ENCODE measurements at places on chromosomes 12 and 14.

GRCh38 chr12:107007411-107007810, 20.5 kb upstream of the MTERF2 start:
- no peak for DNase-seq

GRCh38 chr12:67426067-67426466, 156.9 kb downstream of the CAND1 start:
- peak; percentile 61 for DNase-seq

DNA sequence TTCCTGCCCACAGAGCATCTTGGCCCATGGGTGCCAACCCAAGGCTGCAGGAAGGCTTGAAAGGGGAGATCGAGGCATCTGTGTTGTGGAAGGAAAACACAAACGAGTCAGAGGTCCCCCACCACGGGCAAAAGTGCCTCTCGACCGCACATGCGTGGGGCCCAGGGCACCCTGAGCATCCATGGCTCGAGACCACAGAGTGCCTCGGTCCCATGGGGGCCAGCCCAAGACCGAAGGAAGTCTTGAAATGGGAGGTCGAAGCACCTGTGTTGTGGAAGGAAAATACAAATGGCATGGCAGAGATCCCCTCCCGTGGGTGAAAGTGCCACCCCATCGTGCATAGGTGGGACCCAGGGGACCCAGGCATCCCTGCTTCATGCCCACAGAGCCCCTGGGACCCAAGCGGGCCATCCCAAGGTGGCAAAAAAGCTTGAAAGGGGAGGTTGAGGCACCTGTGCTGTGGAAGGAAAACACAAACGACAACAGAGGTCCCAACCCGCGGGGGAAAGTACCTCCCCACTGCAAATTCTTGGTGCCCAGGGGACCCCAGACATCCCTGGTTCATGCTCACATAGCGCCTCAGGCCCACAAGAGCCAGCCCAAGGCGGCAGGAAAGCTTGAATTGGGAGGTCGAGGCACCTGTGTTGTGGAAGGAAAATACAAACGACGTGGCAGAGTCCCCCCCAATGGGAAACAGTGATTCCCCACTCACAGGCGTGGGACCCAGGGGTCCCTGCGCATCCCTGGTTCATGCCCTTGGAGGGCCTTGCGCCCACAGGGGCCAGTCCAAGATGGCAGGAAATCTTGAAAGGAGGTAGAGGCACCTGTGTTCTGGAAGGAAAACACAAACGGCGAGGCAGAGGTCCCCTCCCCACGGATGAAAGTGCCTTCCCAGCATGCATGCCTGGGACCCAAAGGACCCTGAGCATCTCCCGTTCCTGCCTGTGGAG, 373.0 kb downstream of the ALG10 start:
- DNase-seq: no peak

GRCh38 chr12:113457185-113457584, 14.5 kb downstream of the LHX5 start:
- no peak for DNase-seq

- no peak for DNase-seq
Observed at GRCh38 chr12:62401631-62402030, 65.0 kb upstream of the MON2 start.

GRCh38 chr14:104650057-104650980, 39.1 kb upstream of the INF2 start:
- DNase-seq: peak; percentile 41

GRCh38 chr12:105267711-105268110, 31.7 kb upstream of the APPL2 start:
- DNase-seq: no peak

DNA sequence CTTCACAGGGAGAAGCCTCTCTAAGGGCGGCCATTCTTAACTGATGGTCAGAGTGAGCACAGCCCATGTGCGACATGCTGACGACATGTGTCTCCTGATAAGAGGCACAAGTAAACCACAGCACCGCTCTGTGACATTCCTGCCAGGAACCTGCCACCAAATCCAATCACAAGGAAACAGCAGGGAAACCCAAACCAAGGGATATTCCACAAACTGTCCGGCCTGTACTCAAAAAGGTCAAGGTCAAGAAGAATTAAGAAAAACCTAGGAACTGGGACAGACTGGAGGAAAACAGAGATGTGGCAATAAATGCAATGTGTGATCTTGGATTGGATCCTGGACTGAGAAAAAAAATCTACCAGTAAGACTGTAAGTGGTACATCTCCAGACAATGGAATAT, 91.9 kb downstream of the SYNE3 start:
- peak; percentile 74 for DNase-seq

DNA sequence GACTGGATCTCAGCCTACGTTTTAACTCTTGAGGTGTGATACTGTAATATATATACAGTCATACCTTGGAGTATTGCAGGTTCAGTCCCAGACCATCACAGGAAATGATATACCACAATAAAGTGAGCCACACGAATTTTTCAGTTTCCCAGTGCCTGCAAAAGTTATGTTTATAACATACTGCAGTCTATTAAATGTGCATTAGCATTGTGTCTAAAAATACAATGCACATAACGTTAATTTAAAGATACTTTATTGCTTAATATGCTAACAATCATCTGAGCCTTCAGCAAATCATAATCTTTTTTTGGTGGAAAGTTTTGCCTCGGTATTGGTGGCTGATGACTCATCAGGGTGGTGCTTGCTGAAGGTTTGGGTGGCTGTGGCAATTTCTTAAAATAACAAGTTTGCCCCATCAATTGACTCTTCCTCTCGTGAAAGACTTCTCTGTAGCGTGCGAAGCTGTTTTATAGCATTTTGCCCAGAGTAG, 18.9 kb downstream of the PYROXD1 start:
- no peak for DNase-seq

DNA sequence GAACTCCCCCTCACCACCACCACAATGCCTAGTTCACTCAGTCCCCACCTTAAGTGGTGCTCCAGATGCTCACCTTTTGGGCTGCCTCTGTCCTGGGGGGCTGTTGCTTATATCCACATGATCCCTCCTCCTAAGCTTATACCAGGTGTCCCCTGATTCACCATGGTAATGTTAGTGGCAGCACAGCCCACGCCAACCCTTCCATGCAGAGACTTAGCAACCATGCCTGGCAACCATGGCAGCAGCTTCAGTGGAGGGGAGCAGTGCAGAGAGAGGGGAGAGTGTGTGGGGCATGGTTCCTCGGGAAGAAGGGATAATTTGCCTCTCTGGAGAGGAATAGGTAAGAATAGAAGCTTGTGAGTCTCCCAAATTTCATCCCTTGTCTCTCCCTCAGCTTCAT, 1.2 kb upstream of the DDN start:
- no peak for DNase-seq

- DNase-seq: no peak
Observed at GRCh38 chr12:105575235-105575634, 244.7 kb downstream of the C12orf75 start.

DNA sequence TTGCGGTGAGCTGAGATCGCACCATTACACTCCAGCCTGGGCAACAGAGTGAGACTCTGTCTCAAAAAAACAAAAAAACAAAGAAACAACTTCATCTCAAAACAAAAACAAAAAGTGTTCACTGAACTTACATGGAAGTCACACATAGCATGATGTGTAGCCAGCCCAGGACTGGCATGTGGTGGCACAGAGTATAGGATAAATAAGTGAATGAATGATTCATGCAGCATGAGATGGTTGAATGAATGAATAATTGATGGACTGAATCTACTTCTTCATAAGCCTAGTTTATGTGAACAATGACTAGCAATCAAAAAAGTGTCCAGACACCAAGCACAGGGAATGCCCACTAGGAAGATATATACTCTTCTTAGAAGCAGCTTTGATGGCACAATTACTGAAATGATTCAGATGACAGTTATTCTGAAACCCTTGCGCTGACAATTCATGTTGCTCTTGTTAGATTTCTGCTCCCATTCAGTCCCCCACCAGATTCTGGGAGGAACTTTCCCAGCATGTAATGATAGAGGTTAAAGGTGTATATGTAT, 31.6 kb upstream of the SERPINA6 start:
- DNase-seq: no peak

DNA sequence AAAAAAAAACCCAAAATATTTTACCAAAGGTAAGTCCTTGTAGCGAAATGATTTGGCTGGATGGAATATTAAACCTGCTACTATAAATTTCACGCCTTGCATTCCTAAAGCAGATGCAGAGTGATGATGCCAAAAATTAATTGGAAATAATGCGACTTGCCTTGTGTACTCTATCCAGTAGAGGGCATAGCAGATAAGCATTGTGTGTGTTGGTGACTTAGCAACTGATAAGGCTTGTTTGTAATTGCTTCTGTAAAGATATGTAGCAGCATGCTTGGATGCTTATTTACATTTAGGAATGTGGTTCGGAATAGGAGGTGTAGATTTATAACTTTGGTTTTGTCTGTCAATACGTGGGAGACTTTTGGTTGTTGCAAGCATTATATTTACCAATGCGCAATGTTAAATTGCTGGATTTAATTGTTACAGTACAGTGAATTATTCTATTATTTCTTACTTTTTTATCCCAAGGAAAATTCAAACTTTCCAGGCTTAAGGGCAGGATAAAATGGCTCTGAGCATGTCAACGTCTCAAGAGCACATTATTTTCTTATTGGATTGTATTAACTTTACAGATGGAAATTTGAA, 80.5 kb downstream of the TMEM260 start:
- DNase-seq: peak; percentile 55

GRCh38 chr12:108820707-108821406, 36.5 kb downstream of the SSH1 start:
- no peak for DNase-seq

DNA sequence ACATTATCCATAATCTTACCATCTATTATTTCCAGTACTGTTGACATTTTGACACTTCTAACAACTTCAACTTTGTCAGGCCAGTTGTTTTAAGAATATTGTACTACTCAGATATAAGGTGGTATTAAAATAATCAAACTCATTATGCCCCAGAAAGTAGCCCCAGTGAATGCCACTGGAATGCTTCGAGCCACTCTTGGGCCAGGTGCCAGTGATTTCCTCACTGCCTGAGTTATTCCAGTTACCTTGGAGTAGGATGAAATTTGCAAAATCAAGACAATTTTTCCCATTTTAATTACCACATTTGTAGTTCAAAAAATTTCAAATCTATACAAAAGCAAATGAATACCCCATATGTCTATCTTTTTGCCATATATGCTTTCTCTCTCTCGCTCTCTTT, 9.2 kb downstream of the CIPC start:
- DNase-seq: no peak

DNA sequence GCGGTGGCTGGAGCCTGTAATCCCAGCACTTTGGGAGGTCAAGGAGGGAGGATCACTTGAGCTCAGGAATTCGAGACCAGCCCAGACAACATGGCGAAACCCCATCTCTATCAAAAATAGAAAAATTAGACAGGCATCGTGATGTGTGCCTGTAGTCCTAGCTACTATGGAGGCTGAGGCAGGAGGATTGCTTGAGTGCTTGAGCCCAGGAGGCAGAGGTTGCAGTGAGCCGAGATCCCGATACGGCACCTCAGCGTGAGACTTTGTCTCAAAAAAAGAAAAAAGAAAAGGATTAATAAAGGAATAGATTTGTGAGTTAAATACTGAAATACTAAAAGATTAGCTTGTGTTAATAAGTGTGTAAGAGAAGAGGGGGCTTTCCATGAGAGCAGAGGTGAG, 29.4 kb downstream of the RPGRIP1 start:
- no peak for DNase-seq

- DNase-seq: no peak
Observed at GRCh38 chr14:89955022-89955744, 544 bp upstream of the TDP1 start.

- DNase-seq: peak; percentile 43
Observed at GRCh38 chr14:24392325-24393091, 6.3 kb upstream of the NYNRIN start.

GRCh38 chr12:111417784-111418593, 12.3 kb downstream of the SH2B3 start:
- DNase-seq: no peak

DNA sequence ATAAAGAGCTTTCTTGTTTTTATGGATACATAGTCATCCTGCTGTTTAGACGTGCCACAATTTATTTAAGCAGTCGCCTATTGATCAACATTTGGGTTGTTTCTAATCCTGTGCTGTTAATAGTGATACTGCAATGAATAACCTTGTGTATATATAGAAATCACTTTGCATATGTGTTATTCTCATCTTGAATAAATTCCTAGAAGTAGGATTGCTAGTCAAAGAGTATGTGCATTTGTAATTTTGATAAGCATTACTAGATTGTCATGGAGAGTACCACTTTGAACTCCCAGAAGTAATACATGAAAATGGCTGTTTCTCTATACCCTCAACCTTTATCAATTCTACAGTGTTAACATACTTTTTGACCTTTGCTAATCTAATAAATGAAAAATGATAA, 44.9 kb upstream of the KCNH3 start:
- no peak for DNase-seq

GRCh38 chr14:57060276-57060955, 208.3 kb downstream of the EXOC5 start:
- no peak for DNase-seq

GRCh38 chr12:27183342-27183741, 60.7 kb upstream of the STK38L start:
- no peak for DNase-seq

DNA sequence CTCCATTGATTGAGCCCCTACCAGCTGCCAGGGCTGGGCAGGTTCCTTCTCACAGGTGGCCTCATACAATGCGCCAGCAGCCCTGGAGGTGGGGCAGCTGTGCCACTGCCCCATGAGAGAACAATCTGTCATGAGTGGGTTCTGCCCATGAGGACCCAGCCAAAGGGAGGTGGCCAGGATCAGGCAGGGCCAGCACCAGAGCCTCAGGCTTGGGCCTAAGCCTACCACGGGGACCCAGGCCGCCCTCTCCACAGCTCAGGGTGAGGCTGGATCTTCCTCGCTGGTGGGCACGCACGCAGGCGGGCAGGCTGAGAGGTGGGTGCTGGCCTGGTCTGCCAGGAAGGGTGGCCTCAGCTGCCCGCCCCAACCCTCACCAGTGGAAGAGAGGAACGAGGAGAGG, 110.7 kb downstream of the KIF26A start:
- no peak for DNase-seq

DNA sequence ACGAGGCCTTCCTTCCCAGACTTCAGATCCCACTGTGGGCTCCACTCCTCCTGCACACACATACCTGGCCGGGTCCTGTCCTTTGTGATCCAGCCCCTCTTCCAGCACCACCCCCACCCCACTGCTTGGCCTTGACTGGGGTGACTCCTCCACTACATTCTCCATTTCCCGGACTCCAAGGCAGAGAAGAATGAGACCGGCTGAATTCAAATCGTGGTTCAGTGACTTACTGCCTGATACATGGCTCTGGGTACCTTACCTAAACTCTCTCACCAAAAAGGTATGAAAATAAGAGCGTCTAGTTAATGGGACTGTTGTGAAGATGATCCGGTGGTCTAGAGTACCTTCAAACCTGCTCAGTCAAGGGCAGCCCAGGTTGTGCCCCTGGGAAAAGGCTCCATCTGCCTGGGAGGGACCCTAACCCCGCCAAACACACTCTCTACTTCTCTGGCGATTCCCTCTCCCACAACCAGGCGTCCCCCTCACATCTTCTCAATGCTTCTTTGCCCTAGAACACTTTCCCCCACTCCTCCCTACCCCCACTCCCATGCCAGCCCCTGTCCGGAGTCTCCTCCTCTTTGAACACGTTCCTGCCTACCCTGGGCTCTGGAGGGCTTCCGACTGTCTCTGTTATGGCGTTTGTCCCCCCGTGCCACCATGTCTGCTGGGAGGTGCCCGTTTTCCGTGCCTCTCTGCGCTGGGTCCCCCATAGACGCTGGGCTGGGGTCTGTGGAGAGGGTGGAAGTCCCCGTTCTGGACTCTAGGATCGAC, 1.5 kb upstream of the ZBTB42 start:
- DNase-seq: peak; percentile 35

- DNase-seq: no peak
Observed at GRCh38 chr14:77914073-77914721, 114.3 kb downstream of the ADCK1 start.

- no peak for DNase-seq
Observed at GRCh38 chr14:22768947-22769346, 2.5 kb downstream of the OXA1L start.
